ENCODE measurements at places on chromosomes 1 and 21.
A peak's percentile ranks its signal among the peaks of the same experiment; 100 is the strongest.

DNA sequence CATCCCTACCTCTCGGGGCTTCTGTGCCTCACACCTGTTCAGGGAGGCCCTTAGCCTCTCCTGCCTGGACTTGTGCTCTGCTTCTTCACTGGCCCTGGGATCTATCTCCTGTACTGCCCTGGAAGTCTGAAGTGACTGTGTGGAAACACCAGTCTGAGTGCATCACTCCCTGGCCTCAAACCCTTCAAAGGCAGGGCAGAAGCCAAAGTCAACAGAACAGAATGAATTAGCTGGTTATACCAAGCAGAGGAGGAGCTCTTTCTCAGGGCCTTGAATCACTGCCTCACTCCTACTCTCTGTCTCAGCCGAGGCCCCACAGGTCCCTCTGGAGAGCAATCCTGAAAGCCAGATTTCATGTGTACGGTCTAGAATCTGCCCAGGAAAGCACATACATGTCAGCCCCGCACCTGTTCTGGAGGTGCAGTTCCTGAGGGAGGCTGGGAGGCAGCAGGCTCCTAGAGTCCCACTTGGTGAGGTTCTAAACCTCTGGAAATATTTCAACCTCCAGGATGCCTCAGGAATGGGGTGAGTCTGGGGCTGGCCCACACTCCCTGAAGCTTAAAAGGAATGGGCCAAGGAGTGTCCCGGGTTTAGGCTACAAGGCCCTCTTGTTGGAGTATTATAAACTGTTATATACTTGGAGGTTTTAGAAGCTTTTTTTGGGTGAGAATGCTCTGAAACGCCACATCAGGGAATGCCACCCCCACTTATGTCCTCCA lies 98.3 kb downstream of the ABCA4 start:
- DNase-seq, result no peak

DNA sequence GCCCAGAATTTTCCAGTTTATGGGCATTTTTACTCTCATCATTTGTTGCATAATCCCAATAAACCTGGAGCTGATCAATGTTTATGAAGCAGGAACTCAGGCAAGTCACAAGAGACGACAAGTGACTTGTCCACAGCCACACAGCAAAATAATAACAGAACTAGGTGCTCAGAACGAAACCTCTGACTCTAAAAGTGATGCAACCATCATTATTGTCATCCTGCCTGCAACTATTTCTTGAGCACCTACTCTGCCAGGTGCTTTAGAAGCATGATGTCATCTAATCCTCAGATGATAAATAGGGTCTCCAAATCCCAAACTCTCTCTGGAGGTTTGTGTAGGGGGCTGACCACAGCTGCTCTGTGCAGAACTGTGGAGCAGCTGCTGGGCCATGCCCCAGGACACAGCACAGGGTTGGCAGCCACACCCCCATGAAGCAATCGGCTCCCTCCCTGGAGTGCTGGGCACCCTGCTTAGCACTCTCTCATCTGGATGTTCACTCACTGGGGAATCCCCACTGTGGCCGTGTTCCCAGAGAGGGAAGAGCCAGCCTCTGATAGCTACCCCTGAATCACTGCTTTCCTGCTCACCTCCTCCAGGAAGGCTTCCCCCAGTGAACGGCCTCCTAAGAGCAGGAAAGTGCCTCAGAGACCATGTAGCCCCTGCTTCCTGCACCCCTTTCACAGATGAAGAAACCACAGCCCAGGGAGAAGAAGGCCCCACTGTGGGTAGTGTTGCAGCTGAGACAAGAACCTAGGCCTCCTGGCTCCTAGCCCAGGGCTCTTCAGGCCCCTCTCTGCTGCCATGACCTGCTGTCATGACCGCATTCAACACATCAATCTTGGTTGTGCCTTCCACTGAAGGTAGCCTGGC lies 2.1 kb downstream of the TTC22 start:
- DNase-seq, result peak; percentile 76

GRCh38 chr1:156717351-156717750 lies 10.9 kb upstream of the METTL25B start:
- DNase-seq, result no peak

- no peak for DNase-seq
These were observed 10.1 kb downstream of the MEF2D start for GRCh38 chr1:156490401-156491032.

DNA sequence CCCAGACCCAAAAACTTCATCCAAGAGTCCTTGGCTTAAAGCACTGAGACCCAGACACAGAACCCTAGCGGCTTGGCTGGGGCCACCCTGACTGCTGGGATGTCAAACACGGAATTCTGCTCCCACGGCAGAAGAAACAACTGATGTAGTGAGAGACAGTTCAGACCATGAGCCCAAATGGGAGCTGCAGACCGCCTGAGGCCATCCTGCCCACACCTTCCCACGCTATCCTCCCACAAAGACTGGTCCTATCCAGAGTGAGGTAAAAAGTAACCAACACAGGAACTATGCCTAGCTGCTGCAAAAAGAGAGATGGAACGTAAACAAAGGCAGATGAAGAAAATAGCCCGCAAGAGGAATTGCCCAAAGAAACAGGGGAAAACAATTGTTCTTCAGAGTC lies 203.3 kb downstream of the PTPRU start:
- DNase-seq, result no peak

GRCh38 chr1:247146671-247147070 lies 25.1 kb downstream of the ZNF124 start:
- no peak for DNase-seq

GRCh38 chr1:191669629-191670028 lies 488.6 kb upstream of the RGS18 start:
- no peak for DNase-seq

DNA sequence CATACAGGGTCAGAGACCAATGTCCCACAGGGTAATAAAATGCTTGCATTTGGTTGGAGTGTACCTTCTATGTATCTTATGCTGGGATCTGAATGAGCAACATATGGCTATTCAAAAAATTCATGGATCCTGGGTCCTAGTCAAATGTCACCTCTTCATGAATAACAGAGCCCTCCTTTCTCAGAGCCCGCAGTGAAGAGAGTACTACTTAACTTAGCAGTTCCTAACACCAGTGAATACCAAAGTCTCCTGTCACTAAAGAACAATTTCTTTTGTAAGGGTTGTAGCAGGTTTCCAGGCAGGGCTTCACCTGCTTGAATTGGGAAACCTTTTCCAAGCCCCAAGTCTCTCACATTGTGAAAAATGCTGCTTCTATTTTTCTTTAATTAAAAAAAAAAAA lies 483.0 kb upstream of the DEPDC1 start:
- DNase-seq, result no peak

- no peak for DNase-seq
These were observed 101.3 kb upstream of the C1orf21 start for GRCh38 chr1:184285401-184286087.

- DNase-seq, result no peak
These were observed 33.3 kb downstream of the LRRC8B start for GRCh38 chr1:89557956-89558355.

GRCh38 chr1:172885971-172886370 lies 164.8 kb downstream of the TNFSF18 start:
- no peak for DNase-seq

GRCh38 chr21:28906841-28907240 lies 85.8 kb downstream of the LTN1 start:
- no peak for DNase-seq

DNA sequence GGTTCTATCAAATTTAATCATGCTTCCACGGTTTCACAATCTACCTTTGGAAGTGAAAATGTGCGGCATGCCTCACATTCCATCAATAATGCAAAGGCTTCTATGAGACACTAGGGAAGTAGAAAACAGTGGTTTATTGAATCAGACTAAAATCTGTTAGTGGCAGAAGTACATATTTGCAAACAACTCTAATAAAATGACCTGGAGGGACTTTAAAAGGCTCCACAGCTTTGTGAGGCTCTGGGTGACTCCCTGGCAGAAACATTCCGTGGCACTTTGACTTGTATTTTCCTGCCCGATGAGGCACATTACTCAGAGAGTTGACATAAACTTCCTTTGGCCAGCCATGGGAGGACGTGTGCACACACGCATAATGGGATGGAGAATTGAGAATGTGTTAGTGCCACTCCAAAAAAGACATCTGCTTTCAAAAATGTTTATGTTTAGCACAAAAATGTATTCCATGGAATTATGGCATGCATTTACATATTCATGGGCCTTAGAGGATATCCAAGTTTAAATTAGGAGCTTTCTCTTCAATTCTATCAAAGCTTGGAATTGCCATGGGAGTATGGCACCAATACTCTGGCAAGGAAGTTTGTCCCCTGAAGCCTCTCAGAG lies 60.0 kb upstream of the SSX2IP start:
- no peak for DNase-seq

DNA sequence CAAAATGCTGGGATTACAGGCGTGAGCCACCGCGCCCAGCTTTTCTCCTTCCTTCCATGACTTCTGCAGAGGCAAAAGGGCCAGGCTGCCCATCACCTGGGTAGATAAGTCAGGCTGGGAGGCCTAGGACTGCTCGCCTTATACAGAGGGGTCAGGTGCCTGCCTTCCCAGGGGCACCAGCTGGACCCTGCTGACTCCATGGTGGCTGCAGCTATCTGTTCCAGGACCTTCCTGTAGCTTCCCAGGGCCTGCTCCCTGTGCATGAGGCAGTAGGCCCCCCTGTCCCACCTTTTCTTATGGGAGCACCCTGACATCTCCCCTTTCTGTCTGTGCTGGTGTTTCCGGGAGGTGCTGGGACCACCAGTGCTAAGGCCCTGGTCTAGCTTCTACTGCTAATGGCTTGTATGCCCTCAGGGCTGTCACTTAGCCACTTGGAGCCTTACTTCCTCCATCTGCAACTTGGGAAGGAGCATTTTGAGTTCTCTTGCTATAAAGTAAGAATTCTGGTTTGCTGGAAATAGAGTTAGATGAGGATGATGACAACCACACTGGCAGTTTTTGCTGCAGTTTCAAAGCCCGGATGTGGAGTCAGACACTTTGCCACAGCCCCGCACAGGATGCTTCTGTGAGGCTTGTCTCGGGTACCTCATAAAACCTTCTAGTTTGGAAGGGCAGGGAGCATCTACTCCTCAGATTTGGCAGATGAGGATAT lies 14.4 kb downstream of the SOX13 start:
- no peak for DNase-seq

DNA sequence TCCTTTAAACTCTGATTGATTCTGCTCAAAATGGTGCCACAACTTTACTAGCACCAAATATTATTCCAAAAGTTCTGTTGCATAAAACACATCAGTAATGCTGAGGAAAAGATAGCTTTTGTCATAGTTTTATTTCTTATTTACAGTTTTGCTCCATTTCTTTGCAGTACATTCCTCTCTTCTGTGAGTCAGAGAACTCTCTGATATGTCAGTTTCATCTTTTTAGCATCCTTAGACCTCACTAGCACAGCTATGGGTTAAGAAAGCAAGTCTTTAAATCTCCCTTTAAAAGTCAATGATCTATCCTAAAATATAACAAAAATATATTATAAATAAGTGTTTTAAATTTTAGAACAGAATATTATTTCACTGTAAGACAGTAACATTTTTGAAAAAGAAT lies 356.6 kb upstream of the SNX7 start:
- DNase-seq, result no peak

- DNase-seq, result no peak
These were observed 106.8 kb downstream of the ESRRG start for GRCh38 chr1:216616425-216616824.

DNA sequence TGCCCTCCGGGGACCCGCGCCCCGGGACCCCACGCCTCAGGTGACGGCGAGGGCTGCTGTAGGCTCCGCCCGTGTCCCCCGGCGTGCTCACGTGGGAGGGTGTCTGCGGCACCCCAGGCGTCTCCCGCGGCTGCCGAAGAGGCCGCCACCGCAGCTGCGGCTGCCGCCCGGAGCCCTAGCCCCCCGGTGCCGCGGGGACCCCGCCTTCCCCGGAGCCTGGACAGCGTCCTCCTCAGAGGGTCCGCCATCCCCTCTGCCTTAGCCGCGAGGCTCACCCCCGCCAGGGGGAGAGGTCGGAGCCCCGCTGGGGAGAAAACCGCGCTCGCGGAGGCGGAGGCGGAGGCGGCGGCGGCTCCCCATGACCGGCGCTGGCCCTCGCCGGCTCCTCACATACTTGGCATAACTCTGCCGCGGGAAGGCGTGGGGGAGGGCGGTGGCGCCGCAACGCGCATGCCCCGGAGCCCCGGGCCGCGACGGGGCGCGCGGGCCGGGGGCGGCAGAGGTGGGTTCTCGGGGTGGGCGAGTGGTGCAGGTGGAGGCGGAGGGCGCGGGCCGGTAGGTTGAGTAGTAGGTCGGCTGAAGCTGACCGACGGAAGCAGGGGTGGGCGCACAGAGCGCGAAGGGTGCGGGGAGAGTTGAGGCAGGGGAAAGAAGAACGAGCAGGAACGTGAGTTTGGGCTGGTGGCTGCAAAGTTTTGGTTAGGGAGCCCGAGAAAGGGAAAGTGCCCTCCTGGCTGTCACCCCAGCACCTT lies 700 bp upstream of the SYDE2 start:
- DNase-seq, result peak; percentile 74

DNA sequence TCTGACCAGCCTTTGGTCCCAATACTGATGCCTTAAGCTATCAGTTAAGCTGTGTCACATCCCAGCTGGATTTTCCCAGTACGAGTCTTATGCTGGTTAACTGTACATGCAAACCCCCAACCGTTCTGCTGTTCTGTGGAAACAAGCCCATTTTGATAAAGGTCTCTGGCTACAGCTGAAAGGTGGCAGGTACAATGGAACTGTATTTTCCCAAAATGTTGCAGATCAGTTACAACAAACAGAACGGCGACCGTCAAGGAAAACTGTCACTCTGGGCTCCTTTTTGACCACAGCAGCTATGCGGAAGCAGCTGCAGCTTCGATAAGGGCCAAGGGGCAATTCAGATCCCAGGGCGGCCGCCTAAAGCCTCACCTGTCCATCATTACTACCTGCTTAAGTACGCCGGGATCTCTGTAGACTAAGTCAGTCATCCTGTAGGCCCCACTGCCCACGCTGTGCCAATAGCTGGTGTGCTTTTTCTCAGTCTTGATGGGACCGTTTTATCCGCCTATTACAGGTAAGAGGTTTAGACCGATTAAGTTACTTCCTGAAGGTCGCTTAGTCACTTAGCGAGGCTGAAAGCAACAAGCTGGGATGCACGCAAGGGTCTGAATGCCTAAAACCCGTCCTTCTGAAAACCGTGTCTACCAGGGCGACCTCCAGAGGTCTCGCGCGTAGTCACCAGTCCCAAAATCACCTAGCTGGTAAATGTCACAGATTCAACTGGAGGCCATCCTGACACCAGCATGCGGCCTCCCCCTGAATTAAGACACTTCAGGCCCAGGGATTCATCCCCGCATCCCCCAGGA lies 11.1 kb upstream of the RAB42 start:
- DNase-seq, result peak; percentile 62

DNA sequence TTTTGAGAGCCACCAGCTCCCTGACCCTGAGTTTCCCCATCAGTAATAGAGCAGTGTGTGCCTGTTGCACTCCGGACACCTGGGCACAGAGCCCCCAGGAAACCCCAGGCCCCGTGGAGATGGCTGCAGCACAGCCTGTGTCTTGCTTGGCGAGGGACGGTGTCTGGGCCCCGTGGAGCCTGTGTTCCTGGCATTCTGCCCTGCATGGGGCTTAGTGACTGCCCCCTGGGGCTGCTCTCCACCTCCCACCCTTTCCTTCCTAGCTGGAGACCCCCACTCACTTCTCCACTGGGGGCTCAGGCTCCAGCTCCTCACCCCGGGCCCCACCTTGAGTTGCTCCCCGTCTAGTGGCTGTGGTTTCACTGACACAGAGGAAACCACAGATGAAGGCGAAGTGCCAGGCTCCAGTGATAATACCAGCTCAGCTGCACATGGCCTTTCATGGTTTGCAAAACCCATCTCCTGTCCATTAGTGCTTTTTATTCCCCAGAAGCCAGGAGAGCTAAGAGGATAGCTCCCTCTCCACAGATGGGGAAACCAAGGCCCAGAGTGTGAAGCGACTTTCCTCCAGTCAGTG lies 39.4 kb downstream of the DMRTB1 start:
- DNase-seq, result no peak
